ENCODE measurements at places on chromosomes 5 and 9.

GRCh38 chr5:657570-657969, 35.6 kb downstream of the TPPP start:
- no peak for DNase-seq

DNA sequence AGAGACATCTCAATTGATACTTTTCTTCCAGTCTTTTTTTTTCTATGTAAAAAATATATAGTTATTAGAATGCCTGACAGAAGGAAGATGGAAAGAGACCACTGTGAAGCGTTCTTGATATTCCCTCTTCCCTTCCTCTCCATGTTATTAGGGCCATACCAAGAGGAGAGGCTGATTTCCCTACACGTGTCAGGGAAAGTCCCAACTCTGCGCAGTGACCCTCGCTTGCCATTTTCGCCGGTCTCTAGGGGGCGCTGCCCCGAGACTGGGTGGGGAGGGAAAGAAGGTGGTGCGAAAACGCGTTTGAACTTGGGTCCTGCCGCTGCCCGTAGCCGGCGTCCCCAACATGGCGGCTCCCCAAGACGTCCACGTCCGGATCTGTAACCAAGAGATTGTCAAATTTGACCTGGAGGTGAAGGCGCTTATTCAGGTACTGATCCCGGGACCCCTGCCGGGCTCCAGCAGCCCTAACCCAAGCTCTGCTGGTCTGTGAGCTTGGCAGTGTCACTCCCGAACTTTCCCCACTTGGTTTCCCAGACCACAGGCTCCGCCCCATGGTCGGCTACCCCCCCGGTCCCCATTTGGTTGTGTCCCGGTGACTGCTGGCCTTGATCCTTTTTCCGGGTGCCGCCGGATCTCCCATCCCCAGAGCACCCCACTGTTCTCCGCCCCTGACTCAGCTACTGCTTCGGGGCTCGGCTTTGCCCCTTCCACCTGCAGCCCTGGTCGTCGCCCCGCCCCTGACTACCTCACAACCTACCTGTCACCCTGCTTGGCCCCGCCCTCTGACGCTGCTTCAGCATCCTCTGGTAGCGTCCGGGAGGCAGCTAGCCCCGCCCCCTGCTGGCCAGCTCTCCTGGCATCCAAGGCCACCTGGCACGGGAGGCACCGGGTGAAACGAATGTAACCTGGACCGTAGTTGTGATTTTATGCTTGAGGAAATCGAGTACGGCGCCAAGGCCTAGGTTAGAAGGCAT, at the start of gene BNIP1:
BNIP1 (plus strand) TSS at position 332 of the 977 bp plus-strand sequence; CDS start at position 347, 15 bp downstream.
- DNase-seq = peak; percentile 97

GRCh38 chr9:89376286-89376685, 58.0 kb downstream of the SECISBP2 start:
- DNase-seq = no peak

- no peak for DNase-seq
Measured at GRCh38 chr5:154260224-154260927, 69.8 kb downstream of the GALNT10 start.

GRCh38 chr5:14179446-14179845, 36.3 kb downstream of the TRIO start:
- DNase-seq = no peak

Measured in CD4-positive, alpha-beta T cell treated with Interleukin-2 at 100 ng/mL for 4 hours (primary cell).